Right kidney (tissue), 9 donors: ENCODE measurements at places on chromosomes 4 and X.

DNA sequence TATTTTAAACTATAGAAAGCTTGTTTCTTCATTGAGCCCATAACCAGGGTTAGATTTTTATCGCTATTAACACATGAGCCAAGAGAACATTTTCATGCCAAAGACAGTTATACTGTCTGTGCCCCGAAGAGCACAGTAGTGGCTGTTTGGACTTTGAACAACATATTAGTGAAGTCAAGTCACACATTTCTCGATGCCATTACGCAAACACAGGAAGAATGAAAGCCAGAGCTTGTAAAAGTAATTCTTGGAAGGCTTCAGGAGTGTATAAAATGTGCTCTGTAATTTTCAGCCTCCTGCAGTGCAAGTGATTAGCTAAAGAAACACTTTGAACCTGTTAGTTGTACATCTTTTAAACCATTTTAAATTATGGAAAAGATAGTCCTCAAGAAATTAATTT, 590.7 kb upstream of the PITX2 start:
- no peak for DNase-seq

DNA sequence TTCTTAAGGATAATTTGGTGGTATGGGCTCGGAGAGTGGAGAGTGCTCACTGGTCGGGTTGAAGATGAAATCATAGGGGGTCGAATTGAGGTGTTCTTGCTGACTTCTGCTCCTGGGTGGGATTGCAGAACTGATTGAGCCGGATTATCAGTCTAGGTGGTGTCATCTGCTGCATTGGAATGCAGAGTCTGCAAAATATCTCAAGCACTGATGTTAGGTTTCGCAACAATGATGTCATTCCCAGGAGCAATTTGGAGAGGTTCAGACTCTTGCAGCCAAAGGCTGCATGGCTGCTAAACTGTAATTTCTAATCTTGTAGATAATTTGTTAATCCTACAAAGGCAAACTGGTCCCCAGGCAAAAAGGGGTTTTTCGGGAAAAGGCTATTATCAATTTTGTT, 67.7 kb downstream of the RHOH start:
- DNase-seq: no peak

DNA sequence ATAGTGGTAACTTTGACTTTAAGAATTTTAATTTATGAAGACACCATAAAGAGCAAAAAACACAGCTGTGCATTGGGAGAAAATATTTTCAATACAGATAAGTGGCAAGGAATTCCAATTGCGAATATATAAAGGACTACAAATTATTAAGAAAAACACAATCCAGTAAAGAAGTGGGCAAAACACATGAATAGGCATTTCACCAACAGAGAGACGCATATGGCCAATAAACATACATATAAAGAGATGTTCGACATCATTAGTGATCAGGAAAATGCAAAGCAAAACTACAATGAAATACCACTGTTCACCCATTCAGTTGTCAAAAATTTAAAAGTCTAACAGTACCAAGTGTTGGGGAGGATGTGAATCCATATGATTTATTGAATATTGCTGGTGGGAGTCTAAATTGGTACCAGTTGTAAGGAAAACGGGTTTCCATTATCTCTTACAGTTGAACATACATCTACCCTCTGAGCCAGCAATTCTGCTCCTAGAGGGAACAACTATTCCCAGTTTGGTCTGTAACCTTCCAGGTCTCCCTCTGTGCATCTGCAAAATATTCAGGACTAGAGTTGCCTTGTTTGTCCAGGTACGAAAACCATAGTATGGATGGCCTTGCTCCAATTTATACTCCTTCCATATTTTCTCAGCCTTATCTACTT, 1.7 kb upstream of the MPP1 start:
- no peak for DNase-seq

- DNase-seq: no peak
Measured at GRCh38 chrX:121008920-121009319, 23.4 kb upstream of the CT47A1 start.

DNA sequence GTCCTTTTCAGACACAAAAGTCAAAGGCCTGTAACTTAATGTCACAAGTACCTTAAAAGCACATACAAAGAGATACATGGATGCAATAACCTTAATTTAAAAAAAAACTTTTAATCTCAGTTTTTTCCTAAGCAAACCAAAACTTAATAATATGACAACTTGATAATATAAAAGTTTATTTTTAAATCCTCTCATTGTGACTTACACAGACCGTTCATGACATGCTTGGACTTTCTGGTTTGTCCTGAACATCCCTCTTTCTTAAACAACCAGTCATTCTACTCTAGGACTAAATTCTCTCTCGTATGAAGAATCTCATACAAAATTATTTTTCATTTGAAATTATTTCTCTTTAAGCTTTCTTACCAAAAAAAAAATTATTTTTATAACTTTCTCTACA, 43.1 kb upstream of the CYP2U1 start:
- DNase-seq: no peak

DNA sequence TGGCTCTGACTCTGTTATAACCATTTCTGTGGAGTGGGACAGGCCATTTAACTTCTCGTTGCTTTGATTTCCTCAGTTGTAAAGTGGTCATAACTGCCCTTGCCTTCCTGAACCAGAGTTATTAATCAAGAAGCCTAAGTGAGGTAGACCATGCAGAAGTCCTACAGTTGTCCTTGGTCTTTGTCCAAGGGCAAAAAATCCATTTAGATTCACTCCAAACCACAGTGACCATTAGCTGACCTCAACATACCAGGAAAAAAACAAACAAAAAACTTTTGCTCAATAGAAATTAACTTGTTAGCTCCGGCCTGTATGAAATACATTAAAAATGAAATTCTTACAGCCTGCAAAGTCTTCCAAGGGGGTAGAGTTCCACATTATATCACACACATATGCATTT, 52.7 kb downstream of the TBC1D9 start:
- DNase-seq: no peak

- DNase-seq: no peak
Measured at GRCh38 chr4:71609167-71609566, 174.7 kb downstream of the GC start.

DNA sequence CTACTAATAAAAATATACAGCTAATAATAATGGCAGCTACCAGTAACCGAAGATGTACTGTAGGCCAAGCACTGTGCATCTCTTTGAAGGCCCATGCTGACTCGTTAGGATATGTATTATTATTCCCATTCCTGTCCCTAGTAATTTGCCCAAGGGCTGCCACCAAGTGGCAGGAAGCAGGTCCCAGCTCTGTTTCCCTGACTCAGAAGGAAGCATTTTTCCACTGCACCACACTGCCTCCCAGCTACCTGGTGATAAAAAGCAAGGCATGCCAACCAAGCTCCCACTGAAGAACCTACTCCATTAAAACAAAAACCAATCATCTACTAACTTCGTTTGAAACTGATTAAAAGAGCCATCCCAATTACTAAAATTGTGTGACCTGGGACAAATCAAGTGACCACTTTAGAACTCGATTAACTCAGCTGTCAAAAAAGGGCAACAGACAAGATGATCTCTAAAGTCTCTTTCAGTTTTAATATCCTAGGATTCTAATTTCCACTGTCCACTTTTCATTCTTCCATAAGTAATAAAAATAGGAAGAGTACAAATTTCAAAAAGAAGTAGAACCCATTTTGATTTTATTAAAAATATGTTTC, 24.3 kb upstream of the PGM2 start:
- DNase-seq: peak; percentile 32

GRCh38 chr4:6225469-6225868, 25.1 kb upstream of the JAKMIP1 start:
- peak; percentile 24 for DNase-seq
